ENCODE measurements at places on chromosomes 1 and 21.

GRCh38 chr1:15836772-15837669, 10.5 kb upstream of the SPEN start:
- peak; percentile 78 for DNase-seq

DNA sequence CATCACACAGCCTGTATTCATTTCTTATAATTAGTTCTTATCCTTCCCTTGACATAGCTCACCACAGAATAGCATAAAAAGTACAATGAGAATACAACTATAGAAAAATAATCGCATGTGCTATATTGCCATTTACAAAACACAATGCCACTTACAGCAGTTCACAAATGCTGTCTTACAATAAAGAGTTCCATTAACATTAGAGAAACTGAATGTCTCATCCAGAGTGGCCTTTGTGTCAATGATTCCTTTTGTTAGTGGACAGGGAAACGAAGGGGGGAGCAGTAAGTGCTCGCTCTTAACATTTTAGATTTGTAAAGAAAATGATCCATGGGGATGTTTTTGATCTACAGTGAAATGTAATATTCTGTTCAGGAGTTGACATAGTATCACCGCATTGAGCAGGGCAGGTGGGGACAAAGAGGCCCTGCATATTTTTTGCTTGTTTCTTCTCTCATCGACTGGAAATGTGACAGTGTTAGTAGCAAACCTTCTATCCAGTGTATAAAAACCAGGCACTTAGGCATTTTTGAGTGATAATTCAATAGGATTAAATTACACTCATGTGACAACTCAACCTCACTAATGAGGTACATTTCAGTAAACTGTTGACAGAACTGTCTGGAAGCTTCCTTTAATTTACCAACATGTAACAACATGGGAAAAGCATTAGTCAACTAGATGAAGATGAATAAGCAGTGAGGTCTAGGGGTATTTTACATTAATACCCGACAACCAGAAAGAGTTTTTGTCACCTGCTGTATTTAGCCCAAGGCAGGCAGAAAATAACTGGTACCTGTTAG, 35.6 kb upstream of the RRP15 start:
- DNase-seq = no peak

DNA sequence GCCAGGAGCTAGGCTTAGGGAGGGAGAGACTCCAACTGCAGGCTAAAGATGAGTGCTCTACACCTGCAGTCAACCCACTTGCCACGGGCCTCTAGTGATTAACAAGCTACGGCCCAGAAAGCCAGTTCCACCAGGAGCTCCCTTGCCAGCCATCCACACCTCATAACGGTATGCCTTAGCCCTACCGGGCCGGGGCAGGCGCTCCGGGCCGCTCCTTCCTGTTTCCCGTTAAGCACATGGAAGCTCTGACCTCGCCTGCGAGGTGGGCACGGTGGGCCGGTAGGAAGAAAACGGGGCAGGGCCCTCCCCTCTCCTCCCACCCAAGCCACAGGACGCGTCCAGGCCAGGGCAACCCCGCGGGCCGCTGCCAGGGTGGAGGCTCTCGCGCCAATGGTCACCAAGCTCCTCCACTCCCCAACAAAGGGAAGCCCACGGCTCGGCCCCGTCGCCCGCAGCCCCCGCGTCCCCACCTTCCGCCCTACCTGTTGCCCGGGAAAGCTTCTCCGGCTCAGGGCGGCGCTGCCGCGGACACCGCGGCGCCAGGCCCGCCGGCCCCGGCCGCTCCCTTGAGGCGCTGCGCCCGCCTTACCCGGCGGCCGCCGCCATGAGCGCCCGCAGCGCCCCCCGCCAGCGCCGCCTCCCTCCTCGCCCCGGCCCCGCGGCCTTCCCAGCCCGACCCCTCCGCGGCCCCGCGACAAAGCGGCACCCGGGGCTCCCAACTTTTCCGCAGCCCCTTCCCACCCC, 627 bp downstream of the CERS2 start:
- peak; percentile 20 for DNase-seq

- no peak for DNase-seq
Measured at GRCh38 chr1:90068611-90069280, 73.8 kb downstream of the ZNF326 start.

- DNase-seq = no peak
Measured at GRCh38 chr1:224383218-224383617, 26.5 kb downstream of the CNIH4 start.

GRCh38 chr1:226618380-226618779, 69.8 kb downstream of the STUM start:
- DNase-seq = no peak

GRCh38 chr21:38380481-38381137, 117.7 kb downstream of the ERG start:
- peak; percentile 31 for DNase-seq

GRCh38 chr1:156503698-156504437, 3.3 kb upstream of the MEF2D start:
- DNase-seq = no peak

- no peak for DNase-seq
Measured at GRCh38 chr1:243693800-243694199, 156.2 kb downstream of the AKT3 start.

GRCh38 chr21:42997053-42997452, 22.7 kb downstream of the PKNOX1 start:
- no peak for DNase-seq

GRCh38 chr1:164771041-164771618, 212.1 kb downstream of the PBX1 start:
- no peak for DNase-seq

DNA sequence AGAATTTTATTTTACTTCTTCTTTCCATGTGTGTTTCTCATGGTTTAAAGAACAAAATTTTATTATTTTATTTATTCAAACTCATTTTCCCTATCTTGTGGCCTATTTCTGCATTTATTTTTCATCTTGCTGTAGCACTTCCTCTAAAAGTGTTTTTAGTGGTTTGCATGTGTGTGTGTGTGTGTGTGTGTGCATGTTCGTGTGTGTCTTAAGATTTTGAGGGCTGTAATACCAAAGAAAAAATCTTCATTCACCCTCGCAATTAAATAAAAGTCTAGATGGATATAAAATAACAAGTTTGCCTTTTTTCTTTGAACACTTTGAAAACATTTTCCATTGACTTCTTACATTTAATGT, 24.6 kb upstream of the FCRL3 start:
- DNase-seq = no peak

DNA sequence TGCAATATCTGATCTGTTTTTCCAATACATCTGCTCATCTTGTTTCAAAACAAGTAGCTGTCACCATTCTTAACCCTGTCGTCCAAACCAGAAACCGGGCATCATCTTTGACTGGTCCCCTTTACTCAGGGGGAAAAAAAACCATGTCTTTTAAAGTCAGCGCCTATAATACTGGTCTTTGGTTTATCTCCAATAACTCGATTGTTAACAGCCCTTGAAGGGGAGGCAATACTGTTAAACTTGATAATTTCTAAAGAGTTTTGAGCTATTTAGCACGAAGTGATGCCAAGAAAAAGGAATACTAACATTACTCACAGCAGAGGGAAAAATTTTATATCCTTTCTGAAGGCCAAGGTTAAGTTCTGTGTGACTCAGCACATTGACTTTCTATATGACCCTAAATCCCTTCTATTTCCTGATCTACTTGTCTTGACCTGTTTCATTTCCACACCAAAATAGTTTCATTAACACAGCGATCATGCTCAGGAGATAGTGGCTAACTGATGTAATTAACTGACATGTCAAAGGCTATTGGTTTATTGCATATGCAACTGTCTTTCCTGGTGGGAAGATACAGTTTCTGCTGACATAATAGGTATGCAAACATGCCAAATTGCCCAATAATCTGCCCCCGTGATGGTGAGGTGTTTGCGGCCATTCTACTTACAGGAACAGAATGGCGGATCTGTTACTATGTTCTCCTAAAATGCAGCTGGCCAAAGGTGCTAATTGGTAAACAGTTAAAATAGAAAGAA, 59.1 kb downstream of the NFIA start:
- no peak for DNase-seq

DNA sequence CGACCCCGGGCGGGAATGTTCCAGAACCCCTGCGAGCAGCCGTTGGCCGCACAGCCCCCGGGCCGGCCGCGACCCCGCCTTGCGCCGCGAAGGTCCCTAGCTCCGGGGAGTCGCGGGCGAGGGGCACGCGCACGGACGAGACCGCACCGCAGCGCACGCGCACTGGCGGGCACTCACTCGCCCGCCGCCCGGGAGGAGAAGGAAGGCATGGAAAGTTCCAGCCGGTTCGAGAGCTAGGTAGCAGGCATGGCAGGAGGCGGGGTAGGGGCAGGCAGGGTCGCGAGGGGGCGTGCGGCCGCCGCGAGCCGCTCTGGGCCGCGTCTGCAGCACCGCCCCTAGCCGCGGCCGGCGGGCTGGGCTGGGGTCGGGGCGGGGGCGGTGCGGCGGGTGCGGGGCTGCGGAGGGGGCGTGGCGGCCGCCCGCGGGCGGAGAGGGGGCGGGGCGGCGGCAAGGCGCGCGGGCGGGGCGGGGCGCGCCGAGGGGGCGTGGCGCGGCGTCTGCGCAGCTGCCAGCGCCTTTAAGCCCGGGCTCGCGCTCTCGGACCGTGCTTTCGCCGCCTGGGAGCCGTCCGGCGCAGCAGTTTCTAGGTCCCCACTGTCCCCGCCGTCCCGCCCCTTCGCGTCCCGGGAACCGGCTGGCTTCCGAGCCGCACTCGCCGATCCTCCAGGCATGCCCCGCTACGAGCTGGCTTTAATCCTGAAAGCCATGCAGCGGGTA, at the start of the genes MRPS6 and SLC5A3:
Gene MRPS6 (plus strand): TSS at position 547 of the 717 bp plus-strand sequence. CDS start 123 bp downstream, at position 670.
Gene SLC5A3 (plus strand): TSS at position 547 of the 717 bp plus-strand sequence. CDS start 21,621 bp downstream, outside the sequence.
- DNase-seq = peak; percentile 80

GRCh38 chr1:23401313-23401712, 23.2 kb downstream of the TCEA3 start:
- DNase-seq = no peak

GRCh38 chr1:228064741-228065542, 17.6 kb upstream of the ARF1 start:
- no peak for DNase-seq

DNA sequence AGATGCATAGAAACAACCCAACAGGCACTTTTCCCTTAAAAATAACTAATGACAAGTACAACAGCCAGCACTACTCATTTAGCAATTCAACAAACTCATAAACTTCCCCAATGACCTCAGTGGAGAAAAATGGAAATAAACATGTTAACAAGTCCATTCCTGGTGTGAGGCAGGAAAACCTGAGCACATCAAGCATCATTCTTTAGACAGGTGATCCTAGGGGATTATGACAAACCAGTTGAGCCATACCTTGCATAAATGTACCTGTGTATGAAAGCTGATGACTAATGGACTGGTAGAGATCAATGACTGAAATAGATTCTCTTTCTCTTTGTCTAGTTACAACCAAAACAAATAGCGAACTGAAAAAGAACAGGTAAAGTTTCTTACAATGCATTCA, 7.0 kb downstream of the COL24A1 start:
- no peak for DNase-seq

DNA sequence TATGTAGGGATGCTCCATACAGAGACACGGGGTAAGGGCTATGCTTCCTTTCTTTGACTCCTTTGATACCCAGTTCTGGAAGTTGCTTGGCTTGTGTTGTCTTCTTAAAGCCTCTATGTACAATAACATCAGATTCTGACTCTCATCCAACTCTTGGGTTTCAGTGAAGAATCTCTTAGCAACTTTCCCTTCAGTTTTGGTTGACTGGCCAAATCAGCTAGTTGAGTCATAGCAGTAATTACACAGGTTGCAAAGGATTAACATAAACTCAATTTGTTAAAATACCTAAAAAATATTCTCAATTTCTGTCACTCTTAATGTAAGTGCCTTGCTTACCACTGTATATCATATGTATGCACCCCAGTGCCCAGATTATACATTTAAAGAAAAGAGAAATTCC, 9.2 kb downstream of the CD1E start:
- no peak for DNase-seq

DNA sequence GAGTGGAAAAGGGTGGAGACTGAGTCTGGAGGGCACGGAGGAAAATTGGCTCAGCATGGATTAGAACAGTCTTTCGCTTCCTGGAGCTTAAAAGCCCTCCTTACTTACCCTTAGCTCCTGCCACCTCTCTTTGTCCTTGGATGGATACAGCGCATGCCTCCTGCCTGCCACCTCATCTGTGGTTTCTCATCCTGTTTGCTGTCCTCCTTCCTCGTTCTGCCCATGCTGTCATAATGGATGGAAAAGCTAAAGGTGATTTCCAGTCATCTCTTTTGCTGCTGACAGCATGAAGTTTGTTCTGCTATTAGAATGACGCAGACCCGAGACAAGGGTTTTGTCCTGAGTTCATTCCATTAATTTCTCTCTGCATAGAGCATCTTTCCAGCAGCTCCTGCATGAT, 425.9 kb downstream of the KIF26B start:
- DNase-seq = no peak

DNA sequence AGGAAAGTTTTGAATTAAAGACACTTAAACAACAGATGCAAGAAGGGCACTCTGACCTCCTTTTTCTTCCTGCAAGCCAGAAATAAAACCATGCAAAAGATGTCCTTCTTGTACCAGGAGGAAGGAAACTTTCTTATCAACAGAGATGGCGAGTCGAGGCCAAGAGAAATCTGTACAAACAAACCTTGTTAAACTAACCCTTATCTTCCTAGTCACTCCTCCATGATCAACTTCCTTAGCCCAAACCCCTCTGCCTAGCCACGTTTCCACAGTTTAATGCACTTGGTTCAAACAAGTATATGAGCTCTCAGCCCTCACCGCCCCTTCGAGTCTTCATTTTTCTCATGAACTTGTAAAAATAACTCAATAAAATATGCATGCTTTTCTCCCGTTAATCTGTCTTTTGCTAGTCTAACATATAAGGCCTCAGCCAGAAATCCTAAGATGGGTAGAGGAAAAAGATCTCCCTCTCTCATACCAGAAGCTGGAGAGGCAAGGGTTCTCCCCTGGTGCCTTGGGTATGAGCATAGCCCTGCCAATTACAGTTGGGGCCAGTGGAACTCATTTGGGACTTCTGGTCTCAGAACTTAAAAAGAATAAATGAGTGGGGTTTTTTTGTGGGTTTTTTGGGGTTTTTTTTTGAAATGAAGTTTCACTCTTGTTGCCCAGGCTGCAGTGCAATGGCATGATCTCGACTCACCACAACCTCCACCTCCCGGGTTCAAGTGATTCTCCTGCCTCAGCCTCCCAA, 141.7 kb upstream of the SOD1 start:
- no peak for DNase-seq

DNA sequence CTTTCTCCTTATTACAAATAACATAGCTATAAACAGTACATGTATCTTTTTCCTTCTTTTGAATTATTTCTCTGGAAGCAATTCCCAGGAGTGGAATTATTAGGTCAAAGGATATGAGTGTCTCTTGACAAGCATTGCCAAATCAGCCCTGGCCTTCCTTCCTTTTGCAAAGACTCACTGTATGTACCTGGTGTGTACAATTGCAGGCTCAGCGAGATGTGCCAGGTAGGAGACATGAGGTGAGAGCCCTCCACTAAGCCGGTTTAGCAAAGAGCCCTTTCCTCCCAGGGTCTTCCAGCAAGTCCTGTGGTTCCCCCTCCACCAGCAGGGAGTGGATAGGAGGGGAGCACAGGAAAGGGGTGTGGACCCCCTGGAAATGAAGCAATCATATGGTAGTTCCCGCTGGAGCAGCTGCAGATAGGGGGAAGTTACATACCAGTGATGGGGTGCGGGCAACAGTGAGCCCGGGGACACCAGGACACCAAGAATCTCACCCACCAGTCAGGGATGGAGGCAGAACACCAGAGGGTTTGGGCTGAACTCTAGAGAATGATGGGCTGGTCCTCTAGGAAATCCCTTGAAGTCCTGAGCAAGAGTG, 18.3 kb downstream of the RCSD1 start:
- no peak for DNase-seq

Measured in hematopoietic multipotent progenitor cell (in vitro differentiated cells).